Activated CD8-positive, alpha-beta memory T cell treated with anti-CD3 and anti-CD28 coated beads, Interleukin-2, amount 50 U/mL, for 4 hours (primary cell): ENCODE measurements at places on chromosomes 16 and 17.
A peak's percentile ranks its signal among the peaks of the same experiment; 100 is the strongest.

GRCh38 chr17:16075949-16076348, 76.3 kb downstream of the TTC19 start:
- DNase-seq = no peak

- no peak for DNase-seq
Observed at GRCh38 chr16:11011326-11011725, 67.0 kb downstream of the CLEC16A start.

- no peak for DNase-seq
Observed at GRCh38 chr16:57446531-57447185, 527 bp downstream of the CIAPIN1 start.

GRCh38 chr17:67942810-67943209, 53.5 kb downstream of the C17orf58 start:
- no peak for DNase-seq

DNA sequence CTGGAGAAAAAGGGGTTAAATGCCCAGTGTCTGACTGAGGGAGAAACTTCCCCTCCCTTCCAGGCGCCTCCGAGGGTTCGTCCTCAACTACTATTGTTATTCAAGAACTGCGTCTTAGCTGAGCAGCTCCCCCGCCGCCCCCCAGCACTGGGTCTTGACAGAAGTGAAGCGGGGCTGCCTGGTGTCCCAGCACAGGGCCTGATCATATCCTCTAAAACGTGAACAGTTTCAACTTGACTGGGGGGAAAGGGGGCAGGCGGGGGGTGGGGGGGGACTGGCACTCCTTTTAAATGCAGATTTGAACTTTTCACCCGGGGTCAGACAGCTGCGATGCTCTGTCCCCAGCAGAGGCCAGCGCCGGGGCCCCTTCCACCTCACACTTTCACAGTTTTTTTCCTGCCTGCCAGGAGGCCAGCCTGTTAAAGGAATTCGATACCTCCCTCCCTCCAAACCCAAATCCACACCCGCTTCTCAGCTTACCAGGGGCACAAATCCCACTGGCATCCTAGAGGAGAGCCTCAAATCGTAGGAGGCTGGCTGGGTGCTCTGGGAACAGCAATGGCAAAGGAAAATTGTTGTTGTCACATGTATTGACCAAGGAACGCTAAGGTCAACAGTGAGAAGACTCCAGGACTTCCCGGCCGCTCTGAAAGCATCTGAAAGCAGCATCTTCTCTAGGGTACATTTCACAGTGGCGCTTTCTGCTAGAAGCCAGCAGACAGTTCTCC, 14.5 kb downstream of the ZFHX3 start:
- no peak for DNase-seq

DNA sequence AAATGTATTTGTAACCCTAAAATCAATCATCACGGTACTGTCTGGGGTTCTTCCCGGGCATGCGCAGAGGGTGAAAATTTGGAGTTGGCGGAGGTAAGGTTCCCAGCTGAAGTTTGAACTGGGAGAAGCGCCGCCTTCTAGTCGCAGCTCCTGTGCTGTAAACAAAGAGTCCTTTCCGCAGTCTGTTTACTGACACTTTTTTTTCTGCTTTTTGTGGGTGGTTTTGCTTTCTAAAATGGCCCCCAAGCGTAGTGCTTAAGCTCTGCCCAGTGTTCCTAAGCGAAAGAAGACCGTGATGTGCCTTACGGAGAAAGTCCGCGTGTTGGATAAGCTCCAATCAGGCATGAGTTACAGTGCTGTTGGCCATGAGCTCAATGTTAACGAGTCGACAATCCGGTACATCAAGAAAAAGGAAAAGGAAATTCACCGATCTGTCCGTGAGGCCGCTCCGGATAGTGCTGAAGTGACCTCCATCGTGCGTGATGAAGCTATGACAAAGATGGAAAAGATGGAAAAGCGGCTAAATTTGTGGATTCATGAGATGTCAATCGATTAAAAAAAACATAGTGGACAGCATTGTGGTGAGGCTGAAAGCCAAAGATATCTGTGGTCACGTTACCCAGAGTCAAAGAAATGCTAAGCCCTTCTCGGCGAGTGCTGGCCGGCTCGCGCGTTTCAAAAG, 570 bp upstream of the CFDP1 start:
- DNase-seq = no peak

DNA sequence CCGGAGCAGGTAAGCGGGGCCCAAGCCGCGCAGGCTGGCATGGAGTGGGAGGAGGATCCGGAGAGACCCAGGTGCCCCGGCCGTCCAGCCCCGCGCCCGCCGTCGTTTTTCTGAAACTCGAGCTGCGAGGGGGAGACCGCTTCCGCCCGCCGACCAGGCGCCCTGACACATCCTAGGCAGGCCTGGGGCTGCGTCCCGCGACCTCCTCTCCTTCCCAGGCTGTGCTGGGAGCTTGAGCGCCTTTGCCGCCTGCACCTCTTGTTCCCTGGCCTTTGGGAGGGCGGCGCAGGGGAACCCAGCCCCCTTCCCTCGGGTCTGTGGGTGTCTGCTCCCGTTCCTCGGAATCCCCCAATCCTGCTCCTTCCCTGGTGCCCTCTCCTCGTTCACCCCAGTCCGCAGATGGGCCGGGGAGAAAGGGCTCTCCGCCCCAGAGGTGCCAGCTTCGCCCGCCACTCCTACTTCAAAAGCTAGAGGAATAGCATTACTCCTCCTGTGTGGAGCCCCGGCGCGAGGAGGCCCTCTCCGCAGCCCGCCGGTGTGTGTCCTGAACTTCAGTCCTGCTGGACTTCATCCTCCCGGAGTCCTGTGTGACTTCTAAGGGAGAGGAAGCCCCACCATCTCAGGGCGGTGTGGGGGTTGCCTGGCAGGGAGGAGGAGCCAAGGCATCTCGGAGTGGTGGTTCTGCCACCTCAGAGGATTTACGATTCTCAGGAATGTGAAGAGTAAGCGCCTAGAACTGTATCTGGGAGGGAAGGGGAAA, 1.0 kb downstream of the NHERF1 start:
- DNase-seq = peak; percentile 51

DNA sequence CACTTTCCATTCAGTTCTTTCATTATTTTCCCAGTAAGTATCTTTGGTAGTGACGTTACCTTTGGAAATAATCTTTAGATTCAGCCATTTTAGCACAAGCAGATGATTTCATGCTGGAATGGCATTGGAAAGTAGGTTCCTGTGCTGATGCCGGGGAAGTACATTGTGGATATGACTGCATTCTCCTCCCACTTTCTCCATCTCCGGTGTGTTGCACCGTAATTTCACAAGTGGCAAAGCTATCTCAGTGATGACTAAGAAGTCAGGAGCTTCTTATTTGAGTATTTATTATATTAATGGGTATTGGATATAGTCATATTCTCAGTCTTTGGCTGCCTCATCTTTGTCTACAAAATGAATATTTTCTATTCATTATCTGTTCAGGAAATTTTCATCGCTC, 69.8 kb downstream of the MRTFB start:
- DNase-seq = no peak

DNA sequence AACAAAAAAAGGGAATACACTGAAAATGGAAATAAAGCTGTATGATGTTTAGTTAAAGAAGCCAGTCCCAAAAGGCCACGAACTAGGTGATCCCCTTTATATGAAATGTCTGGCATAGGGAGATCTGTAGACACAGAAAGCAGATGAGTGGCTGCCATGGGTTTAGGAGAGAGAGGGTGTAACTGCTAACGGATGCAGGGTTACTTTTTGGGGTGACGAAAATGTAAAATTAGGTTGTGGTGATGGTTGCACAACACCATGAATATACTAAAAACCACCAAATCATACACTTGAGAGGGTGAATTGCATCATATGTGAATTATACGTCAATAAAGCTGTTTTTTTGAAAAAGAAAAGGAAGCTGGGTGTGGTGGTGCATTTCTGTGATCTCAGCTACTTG, 99.6 kb downstream of the ADCY9 start:
- no peak for DNase-seq

- no peak for DNase-seq
Observed at GRCh38 chr16:24151482-24151939, 104.6 kb upstream of the CACNG3 start.

- no peak for DNase-seq
Observed at GRCh38 chr16:28496844-28497243, 2.4 kb downstream of the APOBR start.

DNA sequence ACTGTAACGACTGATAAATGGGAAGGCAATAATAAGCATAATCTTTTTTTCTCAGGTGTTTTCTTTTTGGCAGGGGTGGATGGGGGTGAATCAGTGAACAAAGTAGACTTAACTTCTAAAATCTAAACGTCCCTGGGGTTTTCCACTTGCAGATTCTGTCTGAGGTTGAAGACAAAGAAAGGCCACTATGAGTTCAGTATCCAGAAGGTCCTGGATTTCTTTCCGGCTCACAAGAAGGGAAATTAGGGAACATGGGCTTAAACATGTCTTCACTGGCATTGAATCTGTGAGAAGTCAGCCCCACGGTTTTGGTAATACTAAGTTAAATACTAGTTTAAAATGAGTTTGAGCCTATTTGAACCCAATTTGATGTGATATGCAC, 67.8 kb downstream of the CMC2 start:
- no peak for DNase-seq

DNA sequence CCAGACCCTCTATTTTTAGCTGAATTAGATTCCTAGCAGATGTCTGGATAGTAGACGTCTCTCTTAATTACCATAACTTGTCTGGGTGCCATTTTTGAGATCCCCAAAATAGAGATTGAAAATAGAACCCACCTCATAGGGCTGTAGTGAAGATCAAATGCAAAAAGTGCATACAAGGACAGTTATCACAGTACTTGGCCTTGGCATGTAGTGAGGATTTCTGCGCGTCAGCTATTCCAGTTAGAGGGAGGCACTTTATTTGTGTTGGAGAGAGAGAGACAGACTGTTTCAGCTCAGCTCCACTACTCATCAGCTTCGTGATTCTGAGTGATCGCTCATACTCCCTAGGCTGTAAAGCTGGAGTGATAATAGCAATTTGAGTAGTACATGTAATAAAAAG, 59.6 kb upstream of the CDH13 start:
- no peak for DNase-seq

DNA sequence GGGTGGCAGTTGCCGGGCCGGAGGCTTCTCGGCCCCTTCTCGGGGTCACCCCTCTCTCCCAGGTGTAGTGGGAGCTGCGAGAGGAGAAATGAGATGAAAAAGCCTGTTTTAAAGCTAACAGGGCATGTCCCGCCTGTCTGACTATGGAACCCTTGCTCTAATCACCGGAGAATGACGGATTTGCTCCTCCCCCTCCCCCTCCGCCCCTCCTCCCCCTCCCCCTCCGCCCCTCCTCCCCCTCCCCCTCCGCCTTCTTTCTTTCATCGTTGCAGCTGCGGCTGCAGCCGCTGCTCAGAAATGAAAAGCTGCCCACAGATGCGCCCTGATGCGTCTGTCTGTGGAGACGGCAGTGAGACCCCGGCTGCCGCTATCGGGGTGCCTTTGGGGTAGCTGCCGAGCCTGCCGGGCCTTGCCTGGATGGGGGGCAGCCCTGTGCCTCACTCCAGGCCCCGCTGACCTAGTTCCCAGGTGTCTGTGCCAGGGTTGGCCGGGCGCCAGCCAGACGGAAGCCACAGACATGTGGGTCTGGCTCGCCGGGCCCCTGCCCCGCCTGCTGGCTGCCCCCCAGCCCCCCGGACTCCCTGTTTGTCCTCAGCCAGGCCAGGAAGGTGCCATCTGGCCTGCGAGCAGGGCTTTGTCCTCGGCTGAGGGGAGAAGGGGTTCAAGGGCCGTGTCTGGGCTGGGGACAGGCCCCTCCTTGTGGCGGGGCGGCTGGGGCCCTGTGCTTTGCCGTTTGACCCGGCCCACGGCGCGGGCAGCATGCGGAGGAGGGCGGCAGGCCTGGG, 37.7 kb downstream of the GINS2 start:
- no peak for DNase-seq
